ENCODE measurements at places on chromosomes 5 and 9.

- DNase-seq, result no peak
Observed at GRCh38 chr5:21452449-21452848, 1400.7 kb downstream of the CDH12 start.

- DNase-seq, result no peak
Observed at GRCh38 chr5:161851691-161852299, 3.9 kb downstream of the GABRA1 start.

GRCh38 chr5:129113867-129114266 is 19.3 kb downstream of the ISOC1 start:
- no peak for DNase-seq

DNA sequence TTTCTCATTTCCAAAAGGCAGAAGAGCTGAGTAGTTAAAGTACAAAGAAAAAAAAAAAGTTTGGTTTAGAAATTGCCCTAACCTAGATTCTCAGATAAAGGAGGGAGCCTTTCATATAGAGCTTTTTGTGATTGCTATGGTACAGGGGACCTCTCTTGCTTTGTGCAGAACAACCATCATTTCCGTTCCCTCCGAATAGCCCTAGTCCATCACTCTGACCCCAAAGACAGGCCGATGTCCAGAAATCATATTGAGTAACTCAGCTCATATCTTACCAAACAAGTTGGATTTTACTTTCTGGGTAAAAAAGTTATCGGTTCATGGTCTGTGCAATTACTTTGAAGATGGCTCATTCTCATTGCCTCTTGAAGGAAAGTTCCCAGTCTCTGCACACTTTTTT is 36.7 kb upstream of the COL15A1 start:
- no peak for DNase-seq

GRCh38 chr9:133842174-133842573 is 104.0 kb upstream of the SARDH start:
- DNase-seq, result no peak

GRCh38 chr9:34957492-34958410 is at the start of gene PHF24:
Gene PHF24, plus strand, starts transcription at chr9:34958285. Its CDS starts 13,014 bp downstream, at chr9:34971299.
- no peak for DNase-seq

Measured in CD4-positive, alpha-beta T cell treated with Interleukin-21 for 1 hour (primary cell).